ENCODE measurements at places on chromosomes 4 and X.

DNA sequence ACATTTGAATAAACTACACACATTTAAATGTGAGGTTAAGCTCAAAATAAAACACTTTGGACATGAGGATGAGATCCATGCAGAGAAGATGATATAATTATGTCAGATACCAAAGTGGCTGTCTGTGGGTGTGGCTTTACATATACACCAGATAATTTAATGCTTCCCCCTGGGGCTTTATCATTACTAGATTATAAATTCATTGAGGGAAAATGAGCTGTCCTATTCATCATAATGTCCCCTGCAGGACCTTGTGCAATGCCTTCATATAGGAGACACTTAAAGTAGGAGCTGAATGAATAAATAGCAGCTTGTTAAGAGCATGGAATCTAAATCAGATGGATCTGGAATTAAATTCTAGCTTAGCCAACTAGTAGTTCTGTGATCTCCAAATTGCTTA, 49.7 kb downstream of the OTC start:
- no peak for DNase-seq

DNA sequence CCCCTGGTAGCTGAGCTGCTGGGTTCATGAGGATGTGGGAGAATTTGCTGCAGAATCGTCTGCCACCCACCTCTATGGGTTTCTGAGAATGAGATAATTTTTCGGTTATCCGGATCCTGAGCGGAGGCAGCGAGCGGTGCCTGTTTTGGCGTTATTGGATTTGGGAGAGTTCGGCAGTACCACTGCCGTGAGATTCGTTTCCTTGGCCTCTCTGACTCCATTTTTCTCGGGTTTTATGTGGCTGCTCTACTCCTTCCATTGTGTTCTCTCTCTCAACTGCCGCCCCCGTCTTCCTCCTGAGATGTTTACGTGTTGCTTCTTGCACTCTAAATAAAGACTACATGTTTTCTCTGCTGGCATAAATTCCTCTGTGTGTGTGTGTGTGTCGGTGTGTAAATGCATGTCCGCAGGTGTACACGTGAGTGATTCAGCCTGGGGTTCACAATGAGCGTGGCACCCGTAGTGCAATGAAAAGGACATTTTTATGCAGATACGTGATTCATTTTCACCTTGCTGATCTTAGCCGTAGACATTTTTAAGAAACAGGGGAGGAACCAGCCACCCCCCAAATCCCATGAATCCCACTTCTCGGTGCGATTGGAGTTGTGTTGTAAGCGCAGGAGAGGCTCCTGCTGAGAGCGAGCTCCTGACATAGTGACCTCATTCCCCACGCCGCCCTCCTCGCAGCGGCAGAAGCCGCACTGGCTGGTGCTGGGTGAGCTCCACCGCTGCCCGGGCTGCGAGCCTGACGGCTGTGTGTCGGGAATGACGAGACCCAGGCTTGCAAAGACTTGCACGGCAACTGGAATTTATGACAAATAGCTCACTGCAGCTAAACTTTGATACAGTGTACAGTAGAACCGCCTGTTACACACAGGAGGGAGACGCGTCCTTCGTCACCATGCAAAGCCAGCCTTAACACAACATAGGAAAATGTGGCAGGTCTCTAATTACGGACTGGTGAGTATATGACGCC, 82.2 kb downstream of the STOX2 start:
- no peak for DNase-seq

- DNase-seq, result no peak
Observed at GRCh38 chrX:1751781-1752180, 136.9 kb downstream of the ASMT start.

DNA sequence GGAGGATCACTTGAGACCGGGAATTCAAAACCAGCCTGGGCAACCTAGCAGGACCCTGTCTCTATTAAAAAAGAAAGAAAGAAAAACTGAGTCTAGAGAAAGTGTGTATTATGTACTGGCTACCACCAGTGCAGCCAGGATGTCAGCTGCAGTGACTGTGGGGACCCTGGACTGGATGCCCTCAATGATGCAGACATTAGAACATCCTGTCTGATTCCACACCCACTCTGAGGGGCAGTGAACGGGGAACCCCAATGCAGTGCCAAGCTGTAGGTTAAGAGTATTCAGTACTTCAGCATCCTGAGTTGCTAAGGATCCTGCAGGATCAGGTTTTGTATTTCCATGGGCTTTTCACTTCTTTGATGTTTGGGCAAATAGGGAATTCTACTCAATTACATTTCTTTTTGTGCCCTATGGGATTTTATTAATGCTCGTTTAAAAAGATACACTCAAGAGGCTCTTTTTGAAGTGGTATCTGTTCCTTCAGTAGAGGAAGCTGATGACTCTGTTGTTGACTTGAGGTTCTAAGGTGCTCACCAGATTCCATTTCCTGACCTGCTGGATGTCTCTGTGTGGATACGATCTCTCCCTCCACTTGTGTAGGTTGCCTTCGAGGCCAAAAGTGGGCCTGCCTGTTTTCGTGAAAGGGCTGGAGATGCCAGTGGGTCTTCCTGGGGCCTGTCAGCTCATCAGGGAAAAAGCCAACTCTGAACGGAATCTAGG, 85.9 kb upstream of the CLCN4 start:
- no peak for DNase-seq

DNA sequence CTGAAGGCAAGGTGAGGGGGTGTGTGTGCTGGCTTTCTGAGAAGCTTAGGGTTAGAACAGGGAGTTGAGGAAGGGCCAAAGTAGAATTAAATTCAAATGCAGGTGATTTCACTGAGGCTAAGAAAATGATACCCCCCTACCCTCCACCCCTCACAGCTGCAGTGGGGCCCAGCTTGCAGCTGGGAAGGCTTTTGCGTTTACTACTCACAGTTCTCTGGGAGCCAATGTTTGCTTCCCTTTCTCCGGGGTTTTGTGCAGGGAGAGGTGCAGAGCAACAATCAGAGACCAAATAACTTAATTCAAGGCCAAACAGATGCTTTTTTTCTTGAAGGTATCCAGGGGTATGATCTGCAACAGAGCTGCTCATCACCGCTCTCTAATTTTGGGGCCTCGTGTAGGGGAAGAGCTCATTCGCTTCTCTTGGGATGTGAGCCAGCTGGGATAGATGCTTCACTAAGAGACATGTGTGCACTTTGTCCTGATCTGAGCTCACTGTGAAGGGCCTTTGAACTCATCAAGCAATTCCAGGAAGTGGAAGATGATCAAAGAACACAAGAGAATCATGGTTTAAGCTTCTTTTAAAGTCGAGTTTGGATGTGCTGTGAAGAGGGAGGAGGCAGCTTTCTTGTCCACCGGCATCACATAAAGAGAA, 122.7 kb upstream of the C1GALT1C1 start:
- no peak for DNase-seq

DNA sequence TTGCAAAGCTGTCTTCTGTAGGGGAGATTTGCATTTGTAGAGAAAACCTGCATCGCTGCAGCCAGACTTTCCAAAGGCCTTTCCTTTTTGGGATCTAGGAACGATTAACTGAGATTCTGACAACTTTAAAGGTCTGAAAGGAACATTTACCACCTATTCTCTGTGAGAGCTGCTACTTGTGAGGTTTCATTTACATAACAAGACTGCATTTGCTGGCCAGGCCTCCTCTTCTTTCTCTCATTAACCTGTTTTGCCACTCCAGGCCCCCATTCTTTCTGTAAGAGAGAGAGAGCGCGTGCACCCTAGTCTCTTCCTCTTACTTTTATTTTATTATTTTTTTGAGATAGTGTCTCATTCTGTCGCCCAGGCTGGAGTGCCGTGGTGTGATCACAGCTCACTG, 31.6 kb downstream of the TMEM31 start:
- DNase-seq, result no peak

GRCh38 chr4:13159041-13159620, 325.0 kb downstream of the RAB28 start:
- DNase-seq, result no peak

GRCh38 chr4:85717351-85717750, 242.4 kb downstream of the ARHGAP24 start:
- no peak for DNase-seq

Measured in activated T-helper 1 cell treated with anti-CD3 and anti-CD28 coated beads, Interleukin-2, amount 50 U/mL, for 16 hours (primary cell).